ENCODE measurements at places on chromosomes 4 and X. TPM values are rescaled to one million over a fixed set of nuclear protein-coding genes. Genes with fewer than 3 reads are reported as not detected.

The ELF4 gene
- total RNA-seq: 38.8 TPM

The RAB9B gene
- 0.22 TPM for total RNA-seq

DNA sequence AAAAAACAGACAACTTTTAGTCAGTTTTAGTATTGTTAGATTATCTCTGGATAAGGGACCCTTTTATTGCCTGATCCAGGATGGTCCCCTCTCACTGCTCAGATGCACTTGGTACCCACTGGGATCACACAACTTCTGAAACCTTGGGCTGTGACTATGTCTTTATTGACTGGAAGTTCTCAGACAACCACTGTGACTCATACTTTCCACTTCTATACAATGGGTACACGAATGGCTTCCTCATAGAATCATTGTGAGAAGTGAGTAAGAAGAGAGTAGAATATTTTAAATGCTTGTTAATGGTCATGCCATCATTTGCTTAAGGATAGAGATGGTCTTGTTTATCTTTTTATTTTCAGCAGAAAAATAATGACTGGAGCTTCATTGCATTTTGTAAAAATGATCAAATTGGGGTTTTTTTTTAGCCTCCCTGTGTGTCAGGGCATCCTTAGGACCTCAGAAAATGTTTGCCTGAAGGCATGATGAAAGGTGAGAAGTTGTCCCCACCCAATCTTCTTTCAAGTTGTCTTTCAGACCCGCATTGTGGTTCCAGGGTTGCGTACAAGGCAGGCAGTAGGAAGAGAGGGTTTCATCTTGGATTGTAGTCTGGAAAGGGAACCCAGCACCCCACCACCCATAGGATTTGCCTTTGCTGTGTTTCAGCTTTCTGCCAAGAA is 115.1 kb downstream of the CPEB2 start:
- no peak for DNase-seq
- H3K27me3 ChIP-seq: peaks cover 15% of the 10 kb centered on the region
- no peaks in the 10 kb centered on the region for H3K4me1 ChIP-seq
- H3K36me3 ChIP-seq: peaks cover 6% of the 10 kb centered on the region

DNA sequence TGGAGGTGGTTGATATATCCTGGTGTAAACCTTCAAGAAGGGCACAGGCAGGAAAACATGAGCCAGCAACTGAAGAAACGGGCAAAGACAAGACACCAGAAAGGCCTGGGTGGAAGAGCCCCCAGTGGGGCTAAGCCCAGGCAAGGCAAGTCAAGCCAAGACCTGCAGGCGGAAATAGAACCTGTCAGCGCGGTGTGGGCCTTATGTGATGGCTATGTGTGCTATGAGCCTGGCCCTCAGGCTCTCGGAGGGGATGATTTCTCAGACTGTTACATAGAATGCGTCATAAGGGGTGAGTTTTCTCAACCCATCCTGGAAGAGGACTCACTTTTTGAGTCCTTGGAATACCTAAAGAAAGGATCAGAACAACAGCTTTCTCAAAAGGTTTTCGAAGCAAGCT is 7.2 kb downstream of the ZFP42 start:
- H3K27me3 ChIP-seq: no peaks in the 10 kb centered on the region
- no peak overlapping the region for H3K4me3 ChIP-seq
- no peaks in the 10 kb centered on the region for H3K4me1 ChIP-seq
- H3K27ac ChIP-seq: no peak overlapping the region
- H3K36me3 ChIP-seq: peaks cover 7% of the 10 kb centered on the region

DNA sequence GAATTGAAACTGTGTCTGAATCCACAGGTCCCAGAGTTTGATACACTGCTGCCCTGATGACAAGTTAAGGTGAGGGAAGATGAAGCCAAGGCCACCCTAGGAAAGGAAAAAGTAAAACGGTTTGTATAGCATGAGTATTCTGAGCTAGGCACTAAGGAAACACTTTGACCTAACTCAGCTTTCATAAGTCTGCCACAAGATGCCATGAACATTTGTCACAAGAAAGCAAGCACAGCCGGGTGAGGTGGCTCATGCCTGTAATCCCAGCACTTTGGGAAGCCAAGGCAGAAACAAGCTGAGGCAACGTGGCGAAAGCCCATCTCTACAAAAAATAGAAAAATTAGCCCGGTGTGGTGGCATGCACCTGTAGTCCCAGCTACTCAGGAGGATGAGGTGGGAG is 34.2 kb downstream of the ELOVL6 start:
- H3K4me1 ChIP-seq: peaks cover 47% of the 10 kb centered on the region
- no peaks in the 10 kb centered on the region for H3K27me3 ChIP-seq
- H3K27ac ChIP-seq: peak overlapping the region; percentile 92
- DNase-seq: no peak
- peaks cover 6% of the 10 kb centered on the region for H3K36me3 ChIP-seq

DNA sequence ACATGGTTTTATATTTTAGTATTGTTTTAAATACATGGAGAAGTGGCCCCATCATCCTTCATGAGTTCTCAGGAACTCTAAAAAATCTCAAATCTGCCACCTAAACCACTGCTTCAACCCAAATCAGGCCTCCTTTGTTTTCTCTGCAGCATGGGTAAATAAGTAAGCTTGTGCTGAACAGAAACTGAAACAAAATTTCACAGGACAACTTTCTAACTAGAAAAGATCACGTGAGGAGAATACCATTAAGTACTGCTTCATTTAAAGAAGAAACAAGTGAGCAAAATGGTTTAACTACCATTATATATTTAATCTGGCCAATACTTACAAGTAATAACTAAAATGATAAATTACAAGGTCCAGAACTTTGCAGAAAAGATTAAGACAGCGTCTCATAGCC is 2.5 kb downstream of the ARAP2 start:
- peaks cover 70% of the 10 kb centered on the region for H3K4me1 ChIP-seq
- DNase-seq: no peak
- no peaks in the 10 kb centered on the region for H3K27me3 ChIP-seq
- peak overlapping the region; percentile 95 for H3K4me3 ChIP-seq
- H3K27ac ChIP-seq: peak overlapping the region; percentile 91
- peaks cover 27% of the 10 kb centered on the region for H3K36me3 ChIP-seq

GRCh38 chrX:150037041-150037440 is 98.8 kb upstream of the EOLA2 start:
- H3K36me3 ChIP-seq: peaks cover 6% of the 10 kb centered on the region
- H3K4me3 ChIP-seq: no peak overlapping the region
- H3K27me3 ChIP-seq: peaks cover 23% of the 10 kb centered on the region
- no peak for DNase-seq

DNA sequence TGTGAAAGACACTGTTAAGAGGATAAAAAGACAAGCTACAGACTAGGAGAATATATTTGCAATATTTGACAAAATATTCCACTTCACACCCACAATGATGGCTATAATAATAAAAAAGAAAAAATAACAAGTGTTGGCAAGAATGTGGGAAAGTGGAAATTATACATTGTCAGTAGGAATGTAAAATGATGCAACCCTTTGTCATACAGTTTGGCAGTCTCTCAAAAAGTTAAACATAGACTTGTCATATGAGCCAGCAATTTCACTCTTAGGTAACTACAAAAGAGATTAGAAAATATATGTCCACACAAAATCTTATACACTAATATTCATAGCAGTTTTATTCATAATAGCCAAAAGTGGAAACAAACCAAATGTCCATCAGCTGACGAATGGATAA is 5.2 kb upstream of the RADX start:
- no peak for DNase-seq
- peaks cover 4% of the 10 kb centered on the region for H3K4me1 ChIP-seq
- no peak overlapping the region for H3K27ac ChIP-seq
- no peak overlapping the region for H3K4me3 ChIP-seq
- H3K36me3 ChIP-seq: no peaks in the 10 kb centered on the region
- H3K27me3 ChIP-seq: no peaks in the 10 kb centered on the region

The CDS1 gene
- not detected for total RNA-seq

DNA sequence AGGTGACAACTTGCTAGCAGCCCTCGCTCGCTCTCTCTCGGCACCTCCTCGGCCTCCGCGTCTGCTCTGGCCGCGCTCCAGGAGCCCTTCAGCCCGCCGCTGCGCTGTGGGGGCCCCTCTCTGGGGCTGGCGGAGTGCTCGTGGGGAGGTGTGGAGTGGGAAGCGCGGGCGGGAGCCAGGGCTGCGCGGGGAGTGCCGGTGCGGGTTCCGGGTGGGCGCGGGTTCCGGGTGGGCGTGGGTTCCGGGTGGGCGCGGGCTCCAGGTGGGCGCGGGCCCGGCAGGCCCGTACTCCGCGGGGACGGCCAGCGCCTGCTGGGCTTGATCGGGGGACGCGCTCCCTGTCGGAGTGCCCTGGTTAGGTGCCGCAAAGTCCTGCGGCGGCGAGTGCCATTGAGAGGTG is 384.3 kb downstream of the GPM6A start:
- no peaks in the 10 kb centered on the region for H3K36me3 ChIP-seq
- no peak overlapping the region for H3K27ac ChIP-seq
- no peaks in the 10 kb centered on the region for H3K27me3 ChIP-seq
- no peak for DNase-seq
- no peak overlapping the region for H3K4me3 ChIP-seq

DNA sequence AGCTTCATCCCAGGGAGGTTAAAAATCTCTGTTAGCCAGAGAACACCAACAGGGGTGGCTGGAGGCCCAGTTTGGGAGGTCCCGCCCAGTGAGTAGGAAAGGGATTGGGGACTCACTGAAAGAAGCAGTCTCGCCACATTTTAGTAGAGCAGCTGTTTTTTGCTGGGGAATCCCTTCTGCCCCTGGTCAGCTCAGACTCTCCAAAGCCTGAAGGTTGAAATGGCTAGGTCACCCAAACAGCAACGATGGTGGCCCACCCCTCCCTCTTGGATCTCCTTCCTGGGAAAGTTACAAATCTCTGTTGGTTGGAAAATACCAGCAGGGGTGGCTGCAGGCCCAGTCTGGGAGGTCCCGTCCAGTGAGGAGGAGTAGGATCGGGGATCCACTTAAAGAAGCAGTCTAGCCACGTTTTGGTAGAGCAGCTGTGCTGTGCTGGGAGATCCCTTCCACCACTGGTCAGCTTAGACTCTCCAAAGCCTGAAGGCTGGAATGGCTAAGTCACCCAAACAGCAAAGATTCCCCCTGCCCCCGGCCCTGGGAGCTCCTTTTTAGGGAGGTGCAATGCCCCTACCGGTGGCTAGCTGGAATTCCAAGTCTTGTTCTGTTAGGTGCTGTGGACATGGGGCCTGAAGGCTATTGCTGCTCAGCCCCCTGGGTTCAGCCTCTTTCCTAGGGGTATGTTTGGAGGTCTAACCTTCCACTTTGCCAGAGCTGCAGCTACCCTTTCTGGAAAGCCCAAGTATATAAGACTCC is 40.0 kb upstream of the TEX13A start:
- peaks cover 11% of the 10 kb centered on the region for H3K27me3 ChIP-seq
- no peak overlapping the region for H3K27ac ChIP-seq
- H3K36me3 ChIP-seq: peaks cover 4% of the 10 kb centered on the region

GRCh38 chrX:101442085-101442484 is 34.1 kb downstream of the HNRNPH2 start:
- no peak overlapping the region for H3K27ac ChIP-seq

The ADH1B gene
- not detected for total RNA-seq

The CPZ gene
- total RNA-seq: not detected

DNA sequence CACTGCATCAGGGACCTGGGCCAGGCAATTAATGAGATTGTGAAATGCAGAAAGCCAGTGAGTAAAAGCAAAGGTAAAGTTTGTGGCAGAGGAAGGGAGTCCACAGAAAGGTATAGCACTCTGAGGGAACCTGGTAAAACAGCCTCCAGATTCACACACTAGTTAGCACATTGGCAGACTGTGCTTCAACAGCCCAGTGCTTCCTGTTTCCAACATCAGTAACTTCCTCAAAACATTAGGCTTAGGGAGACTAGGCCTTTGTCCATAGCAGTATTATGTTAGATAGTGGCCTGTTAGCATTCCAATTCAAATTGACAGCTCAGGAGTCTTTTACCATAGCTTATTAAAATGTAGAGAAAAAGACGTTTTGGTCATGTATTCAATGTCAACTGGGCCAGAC is 582.6 kb upstream of the ACTRT1 start:
- H3K36me3 ChIP-seq: no peaks in the 10 kb centered on the region
- no peaks in the 10 kb centered on the region for H3K4me1 ChIP-seq
- DNase-seq: no peak
- no peak overlapping the region for H3K27ac ChIP-seq
- no peak overlapping the region for H3K4me3 ChIP-seq

GRCh38 chrX:153832728-153833127 is 2.4 kb upstream of the PDZD4 start:
- H3K4me1 ChIP-seq: peaks cover 7% of the 10 kb centered on the region
- no peaks in the 10 kb centered on the region for H3K36me3 ChIP-seq
- H3K4me3 ChIP-seq: no peak overlapping the region
- no peaks in the 10 kb centered on the region for H3K27me3 ChIP-seq
- DNase-seq: no peak

DNA sequence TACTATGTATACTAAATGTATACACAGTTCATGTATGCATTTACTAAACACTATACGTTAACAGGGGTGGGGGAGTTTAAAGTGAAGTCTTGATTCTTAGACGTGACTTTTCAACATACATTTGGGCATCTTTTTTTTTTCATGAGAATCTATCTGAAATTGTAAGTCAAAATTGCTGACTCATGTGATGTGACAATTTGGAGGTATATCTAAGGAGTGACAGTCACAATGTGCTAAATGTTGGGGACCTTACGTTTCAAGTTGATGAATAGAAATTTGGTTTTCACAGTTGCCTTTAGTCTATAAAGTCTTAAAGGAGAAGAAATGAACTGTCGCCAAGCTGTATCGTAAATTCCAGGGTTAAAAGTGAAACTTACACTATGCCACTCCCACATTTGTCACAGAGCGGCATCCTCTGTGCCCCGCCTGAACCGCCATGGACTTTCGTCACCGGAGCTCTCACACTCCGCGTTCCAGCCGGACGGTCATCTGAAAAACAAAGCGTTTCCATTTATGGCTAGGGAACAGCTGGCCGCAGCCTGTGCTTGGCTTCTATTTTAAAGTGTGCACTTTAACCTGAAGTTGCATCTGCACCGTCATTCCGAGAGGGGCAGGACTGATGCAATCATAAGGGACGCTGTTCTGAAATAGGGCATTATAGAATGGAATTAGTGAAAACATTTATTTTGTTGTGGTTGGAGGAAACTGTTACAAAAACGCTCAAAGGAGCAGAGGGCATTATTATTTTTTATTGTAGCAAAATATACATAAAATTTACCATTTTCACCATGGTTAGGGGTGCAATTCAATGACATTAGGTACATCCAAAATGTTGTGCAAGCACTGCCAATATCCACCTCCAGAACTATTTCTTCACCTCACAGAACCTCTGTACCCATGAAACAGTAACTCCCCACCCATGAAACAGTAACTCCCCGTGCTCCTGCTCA is 30.9 kb downstream of the PDLIM3 start:
- H3K27me3 ChIP-seq: peaks cover 18% of the 10 kb centered on the region
- no peaks in the 10 kb centered on the region for H3K4me1 ChIP-seq
- H3K4me3 ChIP-seq: no peak overlapping the region
- no peak for DNase-seq
- H3K27ac ChIP-seq: no peak overlapping the region

The HSPA4L gene
- total RNA-seq: 10.4 TPM

GRCh38 chrX:41913476-41913875 is 9.9 kb downstream of the CASK start:
- DNase-seq: no peak
- no peak overlapping the region for H3K4me3 ChIP-seq
- H3K27ac ChIP-seq: no peak overlapping the region
- peaks cover 13% of the 10 kb centered on the region for H3K4me1 ChIP-seq

The MAML3 gene
- total RNA-seq: 1.3 TPM
